ENCODE measurements at places on chromosomes 12 and 14.
A peak's percentile ranks its signal among the peaks of the same experiment; 100 is the strongest.

DNA sequence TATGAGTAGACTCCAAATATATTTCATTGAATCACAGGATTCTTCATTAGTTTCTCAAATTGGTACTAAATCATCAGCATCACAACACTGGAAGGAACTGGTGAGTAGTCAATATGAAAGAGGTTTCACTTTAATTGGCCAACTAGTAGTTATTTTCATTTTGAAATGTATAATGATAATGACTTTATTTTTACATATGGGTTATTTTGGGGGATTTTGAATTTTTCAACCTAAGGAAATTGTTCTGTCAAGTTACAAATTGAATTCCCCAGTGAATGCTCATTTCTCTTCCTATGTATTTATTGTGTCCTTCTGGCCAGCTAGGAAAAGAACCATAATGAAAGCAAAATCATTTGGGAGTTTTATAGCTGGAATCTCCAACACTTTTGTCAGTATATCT, 174.2 kb upstream of the ATP2B1 start:
- DNase-seq: no peak

GRCh38 chr14:99420711-99421110, 59.9 kb downstream of the SETD3 start:
- peak; percentile 43 for DNase-seq

GRCh38 chr14:20422886-20423285, 9.6 kb upstream of the TEP1 start:
- DNase-seq: no peak

GRCh38 chr12:55692631-55693322, 14.9 kb downstream of the ITGA7 start:
- DNase-seq: no peak

GRCh38 chr12:79689061-79689476, 1.7 kb downstream of the PAWR start:
- peak; percentile 13 for DNase-seq

DNA sequence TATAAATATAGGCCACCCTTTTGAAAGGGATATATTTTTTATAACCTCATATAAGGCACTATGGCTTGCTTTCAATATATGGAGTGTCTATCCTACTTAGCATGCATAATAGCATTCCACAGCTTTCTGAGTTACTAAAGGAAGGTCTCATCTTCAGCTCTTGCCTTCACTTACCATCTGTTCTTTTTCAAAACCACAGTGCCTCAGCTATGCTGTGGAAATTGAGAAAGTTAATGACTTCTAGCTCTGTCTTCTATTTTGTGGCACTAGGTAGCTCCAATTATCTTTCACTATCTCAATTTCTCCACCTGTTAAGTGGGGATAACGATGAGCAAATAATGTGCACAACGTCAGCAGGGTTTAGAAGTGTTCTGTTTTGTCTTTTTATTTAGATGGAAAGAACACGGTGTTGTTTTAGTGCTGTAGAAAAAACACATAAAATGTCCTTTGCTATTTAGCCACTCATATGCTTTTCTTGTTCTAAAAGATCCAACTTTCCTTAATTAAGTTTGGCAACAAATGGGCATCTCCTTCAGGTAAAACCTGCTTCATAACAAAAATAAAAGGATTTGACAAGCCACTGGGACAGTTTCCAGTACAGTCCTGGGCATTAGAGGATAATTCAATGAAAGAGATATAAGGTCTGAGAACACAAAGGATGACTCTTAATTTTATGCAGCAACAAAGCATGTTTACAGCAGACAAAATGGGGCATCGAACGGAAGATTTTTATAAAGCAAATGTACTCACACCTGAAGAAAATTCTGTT, 462.0 kb upstream of the SYT1 start:
- DNase-seq: no peak

GRCh38 chr14:64789696-64790095, 85.5 kb downstream of the PLEKHG3 start:
- no peak for DNase-seq

DNA sequence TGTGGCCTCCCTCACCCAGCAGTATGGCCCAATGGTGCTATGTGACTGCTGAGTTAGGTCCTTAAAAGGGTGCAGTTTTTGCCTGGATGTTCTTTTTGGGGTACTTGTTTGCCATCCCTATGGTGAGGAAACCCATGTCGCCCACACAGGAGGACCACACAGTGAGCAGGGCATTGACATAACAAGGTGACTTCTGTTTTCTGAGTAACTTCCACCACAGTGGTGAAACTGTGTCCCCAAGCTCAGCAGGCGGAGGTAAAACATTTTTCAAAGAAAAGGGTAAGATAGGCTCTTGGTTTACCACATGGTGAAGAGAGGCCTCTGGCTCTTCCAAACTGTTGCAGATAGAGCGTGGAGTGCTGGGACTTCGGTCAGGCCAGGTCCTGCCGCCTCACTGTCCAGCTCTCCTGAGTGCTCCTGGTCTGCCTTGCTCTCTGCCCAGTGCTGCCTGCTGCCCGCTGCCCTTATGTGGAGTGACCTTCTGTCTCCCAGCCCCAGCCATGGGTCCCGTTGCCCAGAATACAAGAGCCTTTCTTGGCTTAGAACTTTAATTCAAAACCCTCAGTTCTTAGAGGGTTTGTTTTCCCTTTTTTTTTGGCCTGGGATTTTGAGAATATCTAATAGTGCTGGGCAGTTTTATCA, 54.0 kb downstream of the TRAF3 start:
- no peak for DNase-seq

DNA sequence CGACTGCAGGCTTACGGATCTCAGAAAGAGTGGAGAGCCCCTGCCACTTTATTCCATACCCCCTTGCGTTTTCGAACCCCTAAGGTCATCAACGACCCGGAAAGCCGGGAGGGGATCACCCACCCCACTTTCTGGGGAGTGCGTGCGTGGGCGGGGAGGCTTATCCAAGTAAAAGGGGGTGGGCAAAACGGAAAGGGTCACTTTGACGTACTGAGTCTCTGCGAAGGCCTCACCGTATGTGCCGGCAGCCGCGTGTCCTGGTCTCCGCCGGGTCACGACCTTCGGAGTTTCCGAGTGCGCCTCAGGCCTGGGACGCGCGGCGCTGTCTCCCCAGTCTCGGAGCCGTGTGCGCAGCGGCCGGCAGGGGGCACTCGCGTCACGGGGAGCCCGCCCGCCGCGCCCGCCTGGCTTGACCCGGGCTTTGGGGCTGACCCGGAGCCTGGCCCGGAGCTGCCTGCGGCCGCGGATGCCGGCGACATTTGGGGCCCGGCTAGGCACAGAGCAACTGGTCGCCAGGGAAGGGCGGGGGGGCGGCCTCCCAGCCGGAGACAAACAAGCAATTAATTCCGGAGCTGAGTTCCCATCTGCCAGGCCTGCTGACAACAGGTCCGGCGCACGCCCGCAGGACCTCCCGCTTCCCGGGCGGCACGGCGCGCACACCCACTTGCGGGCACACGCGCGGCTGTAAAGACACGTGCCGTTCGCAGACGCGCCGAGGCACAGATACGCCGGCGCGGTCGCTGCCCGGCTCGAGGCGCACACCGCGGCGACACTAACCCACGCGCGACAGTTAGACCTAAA, 890 bp upstream of the KIF26A start:
- peak; percentile 64 for DNase-seq

- no peak for DNase-seq
These were observed 195.5 kb downstream of the PPM1H start for GRCh38 chr12:62739266-62740015.

GRCh38 chr14:30621354-30621939, 672 bp upstream of the SCFD1 start:
- DNase-seq: peak; percentile 23
